T-helper 9 cell (primary cell): ENCODE measurements at places on chromosomes 5 and 9.

- no peak for DNase-seq
Observed at GRCh38 chr5:82513738-82514137, 235.6 kb upstream of the RPS23 start.

- DNase-seq, result no peak
Observed at GRCh38 chr5:23522553-23522952, 15.1 kb downstream of the PRDM9 start.

DNA sequence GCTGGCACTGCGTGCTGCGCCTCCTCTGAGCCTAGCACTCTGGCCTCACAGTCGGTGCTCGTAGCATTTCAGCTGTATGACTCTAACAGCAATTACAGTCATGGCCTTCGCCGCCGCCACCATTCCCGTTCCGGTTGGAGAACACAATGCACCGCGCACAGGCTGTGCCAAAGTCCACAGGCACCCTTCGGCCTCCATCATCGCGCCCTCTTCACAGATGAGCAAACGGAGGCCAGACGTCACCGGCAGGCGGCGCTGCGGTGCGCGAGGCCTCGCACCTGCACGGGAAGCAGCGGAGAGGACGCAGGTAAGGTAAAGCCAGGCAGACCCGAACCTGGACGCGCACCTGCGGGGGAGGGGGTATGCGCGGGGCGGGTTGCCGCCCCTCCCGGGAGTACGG is 128.9 kb downstream of the BARX1 start:
- peak; percentile 27 for DNase-seq

GRCh38 chr5:60066502-60066901 is 173.0 kb upstream of the PDE4D start:
- no peak for DNase-seq

- DNase-seq, result no peak
Observed at GRCh38 chr9:37952731-37953130, 48.8 kb upstream of the SLC25A51 start.

DNA sequence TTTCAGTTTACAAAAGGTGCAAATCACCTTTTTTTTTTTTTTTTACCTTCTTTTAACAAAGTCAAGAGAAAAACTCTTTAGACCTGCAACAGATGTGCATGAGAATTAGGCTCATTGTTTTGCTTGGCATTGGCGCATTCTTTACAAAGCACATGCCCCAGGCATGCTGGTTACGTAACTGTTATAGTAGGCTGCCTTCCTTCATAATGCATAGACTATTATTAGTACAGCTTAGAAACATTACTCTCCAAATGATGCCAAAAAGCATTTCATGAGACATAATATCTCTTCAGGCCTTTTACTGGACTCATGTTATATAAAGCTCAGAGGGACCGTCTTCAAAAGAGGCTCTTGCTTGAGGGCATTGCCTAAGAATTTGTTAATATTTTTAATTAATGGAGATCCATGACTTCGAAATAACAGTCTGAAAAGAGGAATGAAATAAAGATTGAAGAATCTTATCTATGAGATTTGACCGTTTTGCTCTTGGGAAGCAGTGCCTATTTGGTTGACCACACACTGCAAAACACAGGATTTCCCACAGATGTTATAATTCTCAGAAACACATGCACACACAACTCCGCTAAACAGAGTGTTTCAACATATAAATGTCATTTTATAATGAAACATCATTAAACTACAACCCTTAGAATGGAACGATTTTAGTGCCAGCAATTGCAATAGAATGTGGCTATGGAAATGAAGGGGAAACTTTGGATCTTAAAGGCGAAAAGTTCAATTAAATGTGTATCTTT is 478.7 kb downstream of the PRR16 start:
- no peak for DNase-seq
